Naive thymus-derived CD8-positive, alpha-beta T cell (primary cell): ENCODE measurements at places on chromosomes 7 and 10. TPM values are rescaled to one million over a fixed set of nuclear protein-coding genes. Genes with fewer than 3 reads are reported as not detected.

BCL7B gene
- polyA plus RNA-seq, result 76.6 TPM

TRIL gene
- polyA plus RNA-seq, result not detected

CREB5 gene
- polyA plus RNA-seq, result not detected

GRCh38 chr7:42930889-42931288, 1.1 kb downstream of the PSMA2 start:
- DNase-seq, result no peak

- DNase-seq, result no peak
Measured at GRCh38 chr7:93039282-93039681, 78.5 kb downstream of the SAMD9 start.

DNA sequence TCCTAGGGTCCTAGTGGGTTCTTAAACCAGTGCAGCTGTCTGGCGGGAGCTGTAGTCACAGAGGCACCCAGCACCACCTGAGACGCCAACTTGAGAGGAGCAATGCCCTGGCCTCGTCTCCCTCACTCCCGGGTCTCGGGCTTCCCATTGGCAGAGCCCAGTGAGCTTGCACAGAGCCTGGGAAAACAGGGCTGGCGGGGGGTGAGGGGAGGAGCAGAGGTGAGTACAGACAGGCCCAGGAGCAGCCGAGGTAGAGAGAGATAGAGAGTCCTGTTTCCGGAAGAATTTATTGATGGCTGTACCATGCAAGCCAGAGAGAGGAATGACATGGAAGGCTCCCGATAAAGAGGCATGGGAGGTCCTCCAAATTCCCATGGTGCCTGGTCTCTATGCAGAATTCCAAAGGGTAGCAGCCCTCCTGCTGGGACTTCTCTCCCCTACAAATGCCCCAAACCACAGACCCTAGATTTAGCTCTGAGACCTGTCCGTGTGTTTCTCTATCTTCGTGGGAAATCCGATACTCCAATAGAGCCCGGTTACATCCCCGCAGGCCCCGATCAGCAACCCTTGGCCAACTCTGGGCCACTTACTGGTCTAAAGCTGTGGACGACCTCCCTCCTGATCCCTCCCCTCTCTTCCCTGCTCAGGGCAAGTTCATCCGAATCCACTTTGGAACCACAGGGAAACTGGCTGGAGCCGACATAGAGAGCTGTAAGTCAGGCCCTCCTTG, 20.3 kb upstream of the MYH16 start:
- no peak for DNase-seq

- no peak for DNase-seq
Measured at GRCh38 chr7:17558135-17558534, 259.7 kb downstream of the AHR start.

DNA sequence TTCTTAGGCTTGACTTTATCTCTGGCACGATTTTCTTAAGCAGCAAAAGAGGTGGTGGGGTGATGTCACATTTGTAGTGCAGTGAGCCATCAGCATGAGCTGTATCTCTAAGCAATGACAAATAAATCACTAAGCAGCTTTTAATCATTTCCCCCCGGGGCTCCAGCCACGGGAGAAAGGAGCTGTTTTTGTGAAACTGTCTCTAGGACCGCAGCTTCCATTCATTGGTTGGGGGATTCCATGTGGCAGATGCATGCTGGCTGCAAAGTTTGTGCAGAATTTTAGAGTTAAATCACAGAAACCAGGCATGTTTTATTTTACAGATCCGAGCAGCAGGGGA, 464 bp downstream of the KIAA1217 start:
- no peak for DNase-seq

GRCh38 chr10:32384171-32384570, 37.2 kb upstream of the EPC1 start:
- no peak for DNase-seq

DNA sequence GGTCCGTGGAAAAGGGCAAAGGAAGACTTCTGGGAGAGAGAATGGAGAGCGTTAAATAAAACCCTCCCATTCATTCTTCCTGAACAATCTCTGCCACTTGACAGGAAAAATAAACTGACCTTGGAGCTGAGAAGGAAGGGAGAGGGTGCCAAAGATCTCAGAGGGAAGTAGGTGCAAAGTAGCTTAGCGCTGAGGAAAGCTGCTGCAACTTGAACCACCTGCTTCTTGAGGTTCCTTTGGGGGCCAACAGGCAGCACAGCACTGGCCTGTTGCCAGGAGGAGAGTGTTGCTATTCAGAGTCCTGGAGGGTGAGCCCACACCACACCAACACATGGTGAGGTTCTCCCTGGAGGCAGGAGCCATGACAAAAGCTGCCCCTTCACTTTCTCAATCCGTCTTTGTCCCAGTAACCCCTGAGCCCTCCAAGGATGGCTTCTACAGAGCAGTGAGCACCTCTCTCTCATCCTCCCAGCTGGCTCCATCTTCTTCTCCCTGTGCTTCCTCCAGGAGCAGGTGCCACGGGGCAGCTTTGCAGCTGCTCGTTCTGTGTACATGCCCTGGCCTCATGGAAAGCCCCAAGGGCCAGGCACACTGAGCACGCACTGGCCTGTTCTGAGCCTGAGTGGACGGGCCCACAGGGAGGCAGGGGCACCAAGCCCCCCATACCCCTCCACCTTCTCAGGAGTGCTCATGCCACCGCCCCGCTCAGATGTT, 101.3 kb downstream of the STRA8 start:
- DNase-seq, result no peak
